ENCODE measurements at places on chromosomes 6 and 20.
A peak's percentile ranks its signal among the peaks of the same experiment; 100 is the strongest.

DNA sequence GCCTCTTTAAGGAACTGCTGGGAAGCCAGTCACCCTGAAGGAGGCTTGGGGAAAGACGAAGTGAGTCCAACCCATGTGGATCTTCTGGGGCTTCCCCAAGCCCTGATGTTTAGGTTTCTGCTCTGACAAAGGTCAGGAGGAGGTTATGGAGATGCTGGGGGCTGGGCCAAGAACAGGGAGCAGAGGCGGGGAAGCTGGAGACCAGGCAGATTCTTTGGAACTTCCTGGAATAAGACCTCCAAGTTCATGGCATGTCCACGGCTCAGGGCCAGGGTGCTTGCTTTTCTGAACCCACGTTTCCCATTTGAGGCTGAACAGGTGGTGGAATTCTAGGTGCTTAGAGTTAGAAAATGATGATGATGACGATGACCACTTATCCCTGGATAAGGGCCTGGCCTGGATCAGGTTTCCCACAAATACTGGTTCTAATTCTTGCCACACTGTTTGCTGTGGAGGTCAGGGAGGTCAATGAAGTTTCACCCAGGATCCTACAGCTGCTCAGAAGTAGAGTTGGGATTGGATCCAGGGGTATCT is 30.0 kb upstream of the TGM2 start:
- no peak for DNase-seq

GRCh38 chr6:144179828-144180227 is 29.5 kb downstream of the STX11 start:
- no peak for DNase-seq

GRCh38 chr6:16473184-16473907 is 235.0 kb downstream of the GMPR start:
- no peak for DNase-seq

- DNase-seq: no peak
These were observed 120.2 kb upstream of the MLN start for GRCh38 chr6:33923857-33924514.

GRCh38 chr6:20827798-20828197 is 293.5 kb downstream of the CDKAL1 start:
- DNase-seq: no peak

DNA sequence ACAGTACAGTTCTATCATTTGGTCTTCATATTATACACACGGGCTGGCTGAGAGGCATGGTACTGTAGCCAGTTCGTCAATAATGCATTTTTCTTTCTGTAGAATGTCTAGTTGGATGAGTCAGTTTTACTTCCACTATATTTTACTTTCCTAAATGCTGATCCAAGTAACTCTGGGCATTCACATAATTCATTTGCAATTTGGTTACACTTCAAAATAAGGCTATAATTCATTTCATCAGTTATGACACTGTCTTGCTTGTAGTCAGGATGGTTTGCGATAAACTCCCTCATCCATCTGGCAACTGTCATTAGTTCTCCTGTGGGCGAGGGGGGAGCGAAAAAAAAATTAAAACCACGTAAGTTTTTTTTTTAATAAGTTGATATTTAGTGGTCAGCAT is 46.3 kb downstream of the GCLC start:
- no peak for DNase-seq

DNA sequence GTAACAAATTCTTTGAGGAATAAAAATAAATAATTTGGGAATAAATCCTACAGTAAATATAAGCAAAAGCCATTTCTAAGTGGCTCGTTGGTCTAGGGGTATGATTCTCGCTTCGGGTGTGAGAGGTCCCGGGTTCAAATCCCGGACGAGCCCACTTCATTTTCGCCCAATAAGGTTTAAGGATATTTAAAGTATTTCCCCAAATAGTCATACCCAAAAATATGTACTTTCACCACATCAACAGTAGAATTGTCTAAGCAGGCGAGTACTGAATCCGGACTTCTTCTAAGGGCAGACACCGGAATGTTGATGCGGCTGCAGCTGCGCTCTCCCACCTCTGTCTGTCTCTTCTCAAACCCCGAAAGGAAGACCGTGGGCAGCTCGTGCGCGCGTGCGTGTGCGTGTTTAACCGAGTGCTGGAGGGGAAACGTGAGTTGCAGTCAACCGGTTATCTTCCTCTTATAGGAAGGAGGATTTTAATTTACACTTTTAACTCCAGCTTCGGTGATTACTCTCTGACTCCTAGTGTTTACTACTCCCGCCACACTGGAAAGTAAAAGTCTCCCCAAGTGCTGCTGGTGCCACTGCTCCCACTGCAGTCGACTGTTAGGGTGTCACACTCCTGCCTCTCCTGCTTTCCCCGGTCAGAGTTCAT is 155.7 kb upstream of the PRSS16 start:
- no peak for DNase-seq

DNA sequence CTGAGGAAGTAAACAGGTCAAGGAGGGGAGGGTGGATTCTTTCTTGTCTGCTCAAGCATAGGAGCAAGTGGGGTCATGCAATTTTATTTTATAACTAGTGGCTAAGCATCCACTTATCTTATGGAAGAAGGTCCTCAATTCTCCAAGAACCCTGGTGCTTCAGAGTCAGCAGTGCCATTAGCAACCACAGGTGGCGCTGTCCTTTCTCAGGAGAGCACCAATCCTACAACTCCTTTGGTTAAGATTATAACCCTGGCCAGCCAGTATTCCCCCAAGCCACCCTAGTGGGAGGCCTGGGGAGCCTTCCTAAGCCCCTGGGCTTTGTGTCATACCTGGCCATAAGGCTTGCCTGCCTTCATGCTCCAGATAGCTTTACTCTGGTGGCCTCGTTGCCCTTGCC is 60.7 kb downstream of the PCSK2 start:
- DNase-seq: no peak

DNA sequence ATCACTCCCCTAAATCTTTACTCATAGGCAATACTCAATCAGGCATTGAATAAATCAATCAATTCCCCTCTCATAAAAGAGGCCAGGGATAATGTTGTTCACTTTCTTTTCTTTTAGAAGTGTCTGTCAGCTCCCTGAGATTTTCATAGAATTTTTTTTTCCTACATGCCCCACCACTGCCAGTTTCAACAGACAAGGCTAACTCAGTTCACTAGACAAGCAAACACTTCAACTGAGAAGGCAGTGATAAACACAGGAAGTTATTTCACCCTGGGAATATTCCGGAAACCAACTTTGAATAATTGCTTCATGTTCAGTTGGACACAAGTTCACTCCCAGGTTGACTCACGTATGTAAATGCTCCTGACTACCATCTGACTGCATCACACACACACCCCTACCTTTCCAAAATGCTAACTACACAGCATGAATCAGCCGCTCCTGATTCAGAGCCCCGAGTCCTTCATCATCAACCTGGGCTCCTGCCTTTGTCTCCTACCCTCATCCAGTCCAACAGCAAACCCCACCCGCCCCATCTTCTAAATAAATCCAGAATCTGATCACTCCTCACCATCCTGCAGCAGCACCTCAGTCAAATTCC is 143.9 kb downstream of the BCAS1 start:
- no peak for DNase-seq

GRCh38 chr20:46206025-46206424 is 87.9 kb downstream of the CD40 start:
- DNase-seq: no peak

GRCh38 chr6:160990847-160991405 is 643 bp upstream of the MAP3K4 start:
- DNase-seq: no peak

DNA sequence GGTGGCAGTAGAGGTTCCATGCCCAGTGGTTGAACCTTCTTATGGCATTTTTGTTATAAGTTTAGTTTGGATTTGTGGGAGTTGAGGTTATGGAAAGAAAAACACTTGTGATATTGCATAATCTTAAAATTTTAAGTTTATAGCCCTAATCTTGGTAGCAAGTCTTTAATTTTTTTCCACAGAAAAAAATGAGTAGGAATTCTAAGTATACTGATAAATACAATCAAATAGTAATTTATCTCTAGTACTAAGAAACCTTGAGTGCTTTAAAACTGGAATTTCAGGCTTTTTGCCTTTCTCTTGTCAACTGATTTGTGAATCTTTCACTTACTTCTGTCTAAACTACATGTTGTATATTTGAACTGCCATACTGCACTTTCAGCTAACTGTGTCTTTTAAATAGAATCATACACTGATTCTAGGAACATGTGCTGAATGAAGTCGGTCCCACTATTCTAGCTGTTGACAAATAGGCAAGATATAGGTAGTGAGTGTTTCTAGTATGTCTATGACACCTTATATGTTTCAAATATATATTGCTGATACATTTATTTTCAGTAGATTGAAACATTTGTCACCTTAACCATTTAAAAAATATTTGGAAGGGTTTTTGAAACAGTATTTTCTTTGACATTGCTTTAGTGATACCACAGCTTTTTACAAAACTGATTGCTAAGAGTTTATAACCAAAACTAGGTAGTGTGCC is 2.4 kb downstream of the PARD6B start:
- no peak for DNase-seq

DNA sequence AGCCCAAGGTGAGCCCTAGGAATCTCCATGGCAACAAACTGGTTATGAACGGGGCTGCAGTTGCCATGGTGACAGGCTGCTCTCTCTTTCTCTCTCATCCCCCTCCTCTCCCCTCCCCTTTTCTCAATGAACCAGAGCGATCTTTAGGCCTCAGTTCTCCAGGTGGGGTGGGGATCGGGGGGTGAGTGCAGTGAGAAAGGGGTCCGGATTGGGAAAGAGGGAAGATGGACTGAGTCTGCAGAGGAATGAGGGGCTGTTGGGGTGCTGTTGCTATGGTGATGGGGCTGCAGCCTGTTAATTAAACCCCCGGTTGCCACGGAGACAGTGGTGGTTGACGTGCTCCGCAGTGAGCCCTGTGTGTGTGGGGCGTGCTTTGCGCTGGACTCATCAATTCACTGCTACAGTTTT is 3.6 kb upstream of the SLC12A5 start:
- no peak for DNase-seq

DNA sequence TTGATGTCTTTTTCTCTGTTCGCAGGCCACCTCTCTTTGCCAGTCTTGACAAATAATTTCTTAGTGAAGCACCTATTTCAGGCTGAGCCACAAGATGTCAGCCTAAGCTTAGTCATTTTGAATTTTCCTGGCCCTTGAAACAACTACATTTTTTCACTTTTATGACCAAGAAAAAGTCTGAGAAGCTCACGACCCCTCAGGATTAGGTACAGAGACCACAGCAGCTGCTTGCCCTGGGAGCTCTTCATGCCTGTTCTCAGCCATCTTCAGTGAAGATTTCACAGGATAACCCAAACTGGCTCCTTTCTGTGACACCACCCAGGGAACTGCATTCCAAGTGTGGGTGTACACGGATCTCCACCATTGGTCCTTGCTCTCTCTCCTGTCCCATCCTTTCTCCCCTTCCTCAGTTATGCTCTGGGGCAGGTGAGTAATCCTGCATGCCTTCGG is 38.4 kb upstream of the SPTLC3 start:
- no peak for DNase-seq

GRCh38 chr6:167336844-167337630 is 12.2 kb downstream of the TTLL2 start:
- DNase-seq: no peak

- no peak for DNase-seq
These were observed 133.9 kb downstream of the AGPAT4 start for GRCh38 chr6:161139766-161140553.

DNA sequence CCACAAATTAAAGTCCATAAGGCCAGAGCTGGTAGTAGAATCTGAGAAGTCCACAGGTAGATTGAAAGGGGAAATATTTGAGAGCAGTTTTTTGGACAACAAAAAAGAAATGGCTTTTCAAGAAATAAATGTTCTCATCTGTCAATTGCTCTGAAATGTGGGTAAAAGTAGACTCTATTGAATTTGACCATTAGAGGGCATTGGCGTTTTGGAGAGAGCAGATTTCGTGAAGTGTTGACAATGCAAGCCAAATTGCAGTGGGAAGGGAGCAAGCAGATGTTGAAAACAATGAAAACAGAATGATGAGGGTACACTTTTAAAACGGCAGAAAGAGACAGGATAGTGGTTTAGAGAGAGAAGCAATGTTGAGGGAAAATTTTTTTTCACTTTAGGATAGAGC is 149.1 kb upstream of the FAM83B start:
- no peak for DNase-seq

DNA sequence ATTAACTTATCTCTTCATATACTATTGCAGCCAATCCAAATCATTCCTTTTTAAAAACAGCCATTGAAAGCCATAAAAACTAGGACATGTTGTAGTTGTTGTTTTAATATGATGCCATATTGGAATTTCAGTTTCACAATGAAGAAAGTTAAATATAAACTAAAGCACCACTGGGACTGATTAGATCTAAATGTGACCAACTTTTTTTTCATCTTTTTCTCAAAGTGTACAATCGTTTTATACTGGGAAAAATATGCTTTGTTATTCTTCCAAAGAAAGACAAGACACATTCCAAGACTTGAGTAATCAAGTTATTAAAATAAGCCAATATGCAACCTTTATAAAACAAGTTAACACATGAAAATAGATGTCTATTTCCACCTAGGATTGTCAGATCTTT is 68.5 kb downstream of the THEMIS start:
- DNase-seq: no peak

GRCh38 chr20:42346189-42347170 is 728.3 kb upstream of the CHD6 start:
- no peak for DNase-seq

DNA sequence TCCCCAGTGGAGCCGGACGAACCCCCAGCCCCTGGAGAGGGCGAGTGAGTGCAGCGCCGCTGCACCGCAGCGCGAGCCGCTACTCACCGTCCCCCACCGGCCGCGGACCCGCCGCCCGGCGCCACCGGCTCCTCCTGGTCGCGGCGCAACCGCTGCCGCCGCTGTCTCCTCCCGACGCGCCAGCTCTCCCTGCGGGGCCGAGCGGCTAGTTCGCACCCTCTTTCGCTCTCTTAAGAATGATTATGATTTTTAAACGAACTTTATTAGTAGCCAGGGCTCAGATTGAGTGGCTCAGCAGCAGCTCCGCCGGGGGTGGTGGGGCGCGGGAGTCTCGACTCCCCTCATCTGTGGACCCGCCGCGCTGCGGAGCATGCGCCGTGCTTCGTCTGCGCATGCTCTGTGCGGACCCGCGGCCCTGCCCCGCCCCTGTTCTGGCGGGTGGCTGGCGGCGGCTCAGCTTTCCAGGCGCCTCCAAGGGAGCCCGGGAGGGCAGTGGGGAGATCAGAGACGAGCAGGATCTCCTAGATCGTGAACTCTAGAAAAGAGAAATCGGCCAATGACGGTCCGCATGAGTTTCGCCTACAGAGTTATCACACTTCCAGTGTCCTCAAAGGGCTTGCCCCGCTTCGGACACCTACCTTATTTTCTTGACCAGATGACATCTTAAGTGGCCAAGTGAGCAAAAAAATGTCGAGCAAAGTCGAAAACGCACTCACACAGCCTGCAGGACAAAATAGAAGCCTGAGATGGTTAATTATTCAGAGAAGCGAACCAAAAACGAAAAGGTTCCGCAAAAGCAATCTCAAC is at the start of gene RAB23:
TSS of gene RAB23 (minus strand) at position 372 of the 807 bp plus-strand sequence. CDS start 11,927 bp downstream, outside the sequence.
- peak; percentile 64 for DNase-seq

GRCh38 chr20:8372824-8373380 is 240.8 kb downstream of the PLCB1 start:
- DNase-seq: no peak

DNA sequence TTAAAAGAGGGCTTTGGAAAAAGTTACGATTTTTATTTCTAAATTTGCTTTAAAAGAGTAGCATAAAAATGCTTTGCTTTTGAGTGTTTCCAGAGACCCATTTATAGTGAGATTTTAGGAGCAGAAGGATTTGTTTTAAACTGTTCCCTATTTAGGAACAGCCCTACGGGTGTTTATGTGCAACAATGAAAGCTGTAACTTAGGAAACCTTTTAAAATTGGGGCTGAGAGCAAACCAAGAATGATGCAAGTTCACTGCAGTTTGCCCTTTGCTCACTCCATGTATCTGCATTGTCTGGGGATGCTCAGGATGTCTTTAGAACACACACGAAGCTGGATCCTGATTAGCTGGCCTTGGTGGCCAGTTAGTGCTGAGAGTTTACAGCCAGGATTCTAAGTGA is 40.9 kb downstream of the GHRH start:
- no peak for DNase-seq
